ENCODE measurements at places on chromosomes 6 and 20.

DNA sequence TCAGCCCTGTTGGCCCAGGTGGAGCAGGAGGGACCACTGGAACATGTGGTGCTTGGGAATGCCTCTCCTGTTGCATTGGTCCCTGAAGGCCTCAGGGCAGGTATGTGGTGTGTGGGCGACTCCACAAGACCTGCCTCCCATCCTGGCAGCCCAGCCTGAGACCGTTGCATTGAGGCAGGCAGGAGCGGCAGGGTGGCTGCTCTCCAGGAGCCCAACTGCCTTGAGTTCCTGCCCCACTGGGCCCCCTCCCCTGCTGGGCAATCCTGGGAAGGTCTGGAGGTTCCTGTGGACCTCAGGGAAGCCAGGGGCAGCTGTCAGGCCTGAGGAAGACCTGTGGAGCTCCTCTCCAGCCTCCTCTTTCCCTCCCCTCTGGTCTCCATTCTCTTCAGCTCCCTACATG is 19.8 kb downstream of the MAVS start:
- DNase-seq = no peak

- no peak for DNase-seq
These were observed 5.0 kb downstream of the MDFI start for GRCh38 chr6:41642960-41643898.

- DNase-seq = no peak
These were observed 112.0 kb downstream of the FYN start for GRCh38 chr6:111761212-111761611.

GRCh38 chr6:125489579-125490285 is 188.0 kb upstream of the HDDC2 start:
- no peak for DNase-seq

GRCh38 chr20:18443886-18444285 is 22.9 kb downstream of the DZANK1 start:
- DNase-seq = no peak

GRCh38 chr6:148535976-148536375 is 193.3 kb downstream of the SASH1 start:
- DNase-seq = no peak

DNA sequence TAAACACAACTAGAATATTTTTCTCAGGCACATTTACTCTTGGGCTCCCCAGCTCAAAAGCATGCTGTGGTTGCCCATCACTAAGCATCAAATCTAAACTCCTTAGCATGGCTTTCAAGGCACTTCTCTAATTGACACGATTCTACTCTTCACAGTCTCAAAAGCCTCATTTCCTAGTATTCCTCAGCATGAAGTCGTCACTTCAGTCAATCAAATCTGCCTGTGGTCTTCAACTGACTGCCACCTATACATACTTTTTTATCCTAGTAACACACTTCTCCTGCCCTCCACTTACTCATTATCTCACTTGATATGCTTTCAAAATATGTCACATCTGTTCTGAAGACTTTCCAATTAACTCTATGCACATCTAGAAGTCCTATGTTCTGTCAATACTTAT is 110.3 kb downstream of the TBC1D32 start:
- no peak for DNase-seq

GRCh38 chr6:132936646-132937045 is 122.3 kb downstream of the RPS12 start:
- no peak for DNase-seq

GRCh38 chr6:87436435-87436834 is 28.7 kb downstream of the CFAP206 start:
- DNase-seq = peak; percentile 43

DNA sequence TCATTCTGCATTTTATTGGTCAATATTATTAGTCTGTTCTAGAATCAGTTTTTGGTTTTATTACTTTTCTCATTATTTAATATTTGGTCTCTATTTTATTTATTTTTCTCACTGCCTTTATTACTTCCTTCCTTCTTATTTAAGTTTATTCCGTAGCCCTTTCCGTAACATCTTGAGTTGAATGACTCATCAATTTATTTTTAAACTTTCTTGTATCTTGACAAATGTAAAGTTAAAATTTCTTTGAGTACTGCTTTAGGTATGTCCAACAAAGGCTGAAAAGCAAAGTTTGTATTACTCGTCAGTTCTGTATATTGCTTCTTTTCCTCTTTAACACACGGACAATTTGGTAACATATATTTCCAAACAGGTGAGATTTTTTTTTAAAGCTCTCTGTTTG is 192.0 kb downstream of the CD109 start:
- no peak for DNase-seq

- no peak for DNase-seq
These were observed 11.4 kb upstream of the LOC128125822 start for GRCh38 chr6:63560801-63561287.

DNA sequence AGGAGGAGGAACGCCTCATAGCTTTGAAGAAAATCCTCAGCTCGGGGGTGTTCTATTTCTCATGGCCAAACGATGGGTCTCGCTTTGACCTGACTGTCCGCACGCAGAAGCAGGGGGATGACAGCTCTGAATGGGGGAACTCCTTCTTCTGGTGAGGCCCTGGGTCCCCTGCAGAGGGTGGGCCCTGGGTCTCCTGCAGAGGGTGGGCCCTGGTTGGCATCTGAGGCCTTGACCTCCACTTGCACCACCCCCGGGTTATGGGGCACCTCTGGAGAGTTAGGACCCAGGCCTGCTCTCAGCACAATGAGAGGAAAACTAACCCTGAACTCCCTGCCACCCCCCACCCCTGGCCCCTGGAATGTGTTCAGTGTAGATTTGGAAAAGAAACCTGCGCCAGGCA is 47.2 kb downstream of the SYNJ2 start:
- no peak for DNase-seq

GRCh38 chr6:83878902-83879644 is 19.6 kb downstream of the CYB5R4 start:
- DNase-seq = no peak

GRCh38 chr6:103895136-103895535 is 964.6 kb downstream of the HACE1 start:
- DNase-seq = no peak

All from CD4-positive, alpha-beta T cell treated with Interleukin-10 for 1 hour (primary cell).